AG04450 (cell line): ENCODE measurements at places on chromosomes 7 and 10.

DNA sequence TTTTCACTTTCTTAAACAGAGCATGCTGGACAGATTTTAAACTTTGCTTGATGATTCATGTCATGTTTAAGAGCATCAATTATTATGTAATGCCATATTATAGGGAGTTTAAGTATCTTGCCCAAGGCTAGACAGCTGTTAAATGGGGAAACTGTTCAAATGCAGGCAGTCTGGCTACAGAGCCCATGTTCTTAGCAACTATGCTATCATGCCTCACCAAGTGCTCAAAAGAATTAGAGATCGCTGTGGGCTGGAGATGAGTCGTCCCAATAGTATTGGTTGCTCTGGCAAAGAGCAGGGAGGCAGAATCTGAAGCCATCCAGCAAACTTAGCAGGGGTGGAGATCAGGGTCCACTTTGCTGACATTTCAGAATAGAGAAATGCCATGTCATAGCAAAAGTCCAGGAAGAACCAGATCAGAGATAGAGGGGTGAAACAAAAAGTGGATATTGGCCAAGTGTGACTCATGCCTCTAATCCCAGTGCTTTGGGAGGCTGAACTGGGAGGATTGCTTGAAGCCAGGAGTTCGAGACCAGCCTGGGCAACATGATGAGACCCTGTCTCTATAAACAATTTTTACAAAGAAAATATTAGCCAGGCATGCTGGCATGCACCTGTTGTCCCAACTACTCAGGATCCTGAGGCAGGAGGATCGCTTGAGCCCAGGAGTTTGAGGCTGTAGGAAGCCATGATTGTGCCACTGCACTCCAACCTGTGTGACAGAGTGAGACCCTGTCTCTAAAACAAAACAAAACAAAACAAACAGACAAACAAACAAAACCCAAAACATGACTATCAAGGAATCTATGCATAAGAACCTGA lies 57.8 kb downstream of the BAMBI start:
- peak; percentile 96 for DNase-seq

- DNase-seq = no peak
These were observed 38.5 kb downstream of the BNIP3 start for GRCh38 chr10:131943021-131943814.

DNA sequence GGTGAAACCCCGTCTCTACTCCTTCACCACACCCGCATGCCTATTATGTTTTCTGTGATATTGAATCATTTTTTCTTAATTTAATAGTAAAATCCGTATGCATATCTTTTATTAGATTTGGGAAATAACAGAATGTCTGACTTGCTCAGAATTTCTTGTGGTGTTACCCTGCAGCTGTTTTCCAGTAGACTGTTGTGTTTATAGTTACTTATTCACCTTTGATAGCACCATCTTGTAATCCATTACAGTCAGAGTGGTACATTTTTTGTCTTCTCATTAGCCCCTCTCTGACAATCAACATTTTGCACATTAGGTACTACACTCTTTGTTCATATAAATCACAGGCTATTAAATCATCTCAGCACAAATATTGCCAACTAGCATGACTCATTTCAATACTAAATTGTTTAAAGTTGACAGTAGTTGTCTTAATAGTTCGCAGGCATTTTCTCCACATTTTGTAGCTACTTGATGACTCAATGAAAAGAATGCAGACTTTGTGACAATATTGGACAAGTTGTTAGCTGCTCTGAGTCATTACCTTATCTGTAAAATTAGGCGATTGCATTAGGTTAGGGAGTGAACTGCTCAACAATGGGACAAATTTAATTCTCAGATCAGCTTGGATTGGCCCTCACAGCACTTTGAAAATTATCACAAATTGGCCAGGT lies 17.8 kb upstream of the SLC16A12 start:
- peak; percentile 63 for DNase-seq

- DNase-seq = no peak
These were observed 117.1 kb downstream of the DYNC2I1 start for GRCh38 chr7:158973440-158973839.

GRCh38 chr10:124211921-124212320 lies 118.5 kb upstream of the CHST15 start:
- DNase-seq = no peak

GRCh38 chr7:27453702-27454405 lies 208.8 kb downstream of the HIBADH start:
- peak; percentile 24 for DNase-seq

DNA sequence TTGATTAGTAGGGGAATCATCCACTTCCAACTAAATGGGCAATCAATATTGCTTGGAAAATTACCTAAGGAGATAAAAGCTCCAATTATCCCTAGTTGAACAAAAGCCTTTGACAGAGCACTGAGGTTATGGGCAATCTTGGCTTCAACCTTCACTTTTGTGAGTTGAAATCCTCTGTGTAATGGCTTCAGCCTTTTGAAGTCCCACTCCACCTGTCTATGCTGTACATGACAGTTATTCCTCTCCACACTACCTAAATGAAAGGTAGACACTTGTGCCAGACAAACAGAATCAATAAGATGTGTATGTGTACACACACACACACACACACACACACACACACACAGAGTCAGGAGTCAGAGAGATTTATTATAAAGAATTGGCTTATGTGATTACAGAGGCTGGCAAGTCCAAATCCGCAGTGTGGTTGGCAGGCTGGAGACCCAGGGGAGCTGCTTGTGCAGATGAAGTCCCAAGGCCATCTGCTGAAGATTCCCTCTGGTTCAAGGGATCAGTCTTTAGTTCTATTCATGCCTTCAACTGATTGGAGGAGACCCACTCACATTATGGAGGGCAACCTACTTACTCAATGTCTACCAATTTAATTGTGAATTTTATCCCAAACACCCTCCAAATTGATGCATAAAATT lies 164.8 kb upstream of the CDC14C start:
- no peak for DNase-seq

- DNase-seq = no peak
These were observed 20.6 kb downstream of the VTI1A start for GRCh38 chr10:112467541-112468075.

DNA sequence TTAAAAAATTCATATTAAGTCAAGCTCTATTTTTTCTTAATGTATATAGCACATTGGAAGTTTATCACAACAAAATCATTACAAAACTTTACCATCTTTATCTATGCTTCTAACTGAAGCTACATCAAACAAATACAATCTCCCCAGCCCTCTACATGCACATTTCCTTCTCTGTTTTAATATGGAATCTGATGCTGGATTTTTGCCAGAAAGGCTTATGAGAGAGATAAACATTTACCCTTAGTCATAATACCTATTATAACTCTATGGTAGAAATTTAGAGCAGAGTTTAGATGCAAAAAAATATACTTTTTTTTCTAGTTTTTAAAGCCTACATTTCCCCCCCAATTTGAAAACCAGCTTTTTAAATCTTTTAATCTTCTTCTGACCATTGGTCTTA lies 1198.6 kb downstream of the GATA3 start:
- DNase-seq = no peak

DNA sequence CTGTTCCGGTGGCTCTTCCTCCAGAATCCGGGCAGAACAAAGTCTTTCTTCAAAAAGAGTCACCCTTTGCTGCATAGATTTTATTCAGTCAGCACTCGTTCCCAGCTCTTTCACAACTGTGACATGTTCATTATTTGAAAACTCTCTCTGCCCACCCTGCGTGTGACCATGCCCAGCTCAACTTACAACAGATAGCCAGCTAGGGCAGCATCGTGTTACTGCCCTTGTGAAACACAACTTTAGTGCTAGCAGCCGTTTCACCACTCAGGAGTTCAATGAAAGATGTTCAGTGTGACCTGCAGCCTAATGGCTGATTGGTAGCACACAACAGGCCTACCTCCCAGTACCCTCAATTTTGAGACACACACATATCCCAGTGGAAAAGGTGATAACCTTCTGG lies 57.9 kb downstream of the ZNF438 start:
- no peak for DNase-seq

DNA sequence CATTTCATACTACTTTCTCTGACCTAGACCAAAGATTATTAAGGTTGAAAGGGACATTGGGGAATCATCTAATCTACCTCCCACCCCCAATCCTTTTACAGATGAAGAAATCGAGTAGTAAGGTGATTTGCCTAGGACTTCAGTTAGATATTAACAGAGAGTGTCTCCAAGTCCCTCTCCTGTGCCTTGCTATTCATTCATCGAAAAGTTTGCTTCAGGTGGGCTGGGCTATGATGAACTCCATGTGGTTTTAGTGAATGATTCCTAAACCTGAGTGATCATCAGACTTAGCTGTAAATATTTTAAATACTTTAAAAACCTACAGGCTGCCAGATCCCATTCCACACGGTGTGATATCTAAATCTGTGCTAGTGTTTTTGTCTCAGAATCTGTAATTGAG lies 259.4 kb upstream of the SORCS1 start:
- no peak for DNase-seq

DNA sequence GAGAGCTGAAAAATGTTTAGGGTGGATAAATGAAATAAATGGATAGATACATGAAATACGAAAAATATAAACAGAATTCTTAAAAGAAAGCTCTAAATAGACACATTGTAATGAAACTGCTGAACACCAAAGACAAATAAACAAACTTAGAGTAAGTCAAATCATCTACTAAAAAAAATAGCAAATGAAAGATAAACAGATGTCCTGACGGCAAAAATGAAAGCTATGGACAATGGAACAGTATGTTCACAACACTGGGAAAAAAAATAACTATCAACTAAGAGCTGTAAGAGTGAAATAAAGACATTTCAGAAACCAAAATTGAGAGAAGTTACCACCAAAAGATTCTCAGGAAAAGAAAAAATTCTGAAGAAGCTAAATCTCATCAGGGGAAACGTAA lies 106.1 kb downstream of the SGMS1 start:
- no peak for DNase-seq

- DNase-seq = no peak
These were observed 9.6 kb upstream of the TACR2 start for GRCh38 chr10:69426376-69426727.

DNA sequence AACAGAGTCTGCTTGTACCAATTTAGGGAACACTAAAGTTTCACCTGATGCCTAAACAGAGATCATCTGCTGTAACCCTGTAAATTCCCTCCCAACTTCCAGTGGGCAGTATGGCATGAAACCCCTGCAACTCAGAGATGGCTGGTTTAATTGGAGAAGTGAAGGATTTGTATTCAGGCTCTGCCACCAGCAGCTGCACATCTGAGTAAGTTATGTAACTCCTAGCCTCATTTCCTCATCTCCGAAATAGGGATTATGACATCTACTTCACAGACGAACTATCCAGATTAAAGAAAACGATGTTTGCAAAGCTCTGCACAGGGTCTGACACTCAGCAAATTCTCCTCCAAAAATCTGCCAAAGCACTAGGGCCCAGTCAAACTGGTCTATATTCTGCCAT lies 493.0 kb downstream of the KCNMA1 start:
- no peak for DNase-seq

DNA sequence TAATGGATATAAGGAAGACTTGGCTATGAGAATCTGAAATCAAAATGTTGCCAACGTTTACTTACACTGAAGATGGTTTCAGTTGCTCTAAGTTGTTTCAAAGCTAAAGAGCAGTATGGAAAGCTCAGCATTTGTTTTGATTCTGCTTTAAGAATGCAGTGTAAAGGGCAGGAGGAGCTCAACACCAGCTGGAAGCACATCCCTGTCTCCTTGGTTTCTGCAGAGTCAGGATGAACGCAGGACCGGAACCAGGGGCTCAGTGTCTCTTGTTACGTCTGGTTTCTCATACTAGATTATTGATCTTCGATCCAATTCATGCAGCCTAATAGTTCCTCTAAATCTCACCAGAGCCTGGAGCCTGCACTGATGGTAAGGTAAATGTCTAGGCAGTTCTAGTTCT lies 24.1 kb downstream of the ZRANB1 start:
- DNase-seq = peak; percentile 21

- peak; percentile 10 for DNase-seq
These were observed 17.2 kb upstream of the SLC18A3 start for GRCh38 chr10:49592726-49593563.
